ENCODE measurements at places on chromosomes 13 and 19.

DNA sequence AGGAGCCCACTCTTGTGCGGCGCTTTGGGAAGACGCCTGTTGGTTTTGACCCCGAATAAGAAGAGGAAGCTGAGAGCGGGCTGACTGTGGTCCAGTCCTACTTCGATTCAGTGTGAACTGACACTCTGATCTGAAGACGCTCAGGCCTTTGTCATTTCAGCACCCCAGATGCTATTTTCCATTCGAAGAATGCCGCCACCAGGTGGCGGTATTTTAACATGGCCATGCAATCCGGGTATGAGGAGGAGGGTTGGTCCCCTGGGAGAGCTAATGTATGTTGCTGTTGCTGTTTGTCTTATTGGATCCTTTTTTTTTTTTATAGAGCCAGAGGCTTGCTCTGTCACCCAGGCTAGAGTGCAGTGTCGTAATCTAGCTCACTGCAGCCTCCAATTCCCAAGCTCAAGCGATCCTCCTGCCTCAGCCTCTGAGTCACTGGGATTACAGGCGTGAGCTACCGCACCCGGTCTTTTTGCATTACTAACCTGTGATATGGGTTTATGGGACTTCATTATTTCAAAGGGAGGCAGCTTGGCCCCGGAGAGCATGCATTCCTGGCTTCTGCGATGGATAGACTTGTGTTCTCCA is 803 bp upstream of the TIMM44 start:
- DNase-seq = peak; percentile 94

- no peak for DNase-seq
Measured at GRCh38 chr13:85812282-85812681, 13.1 kb upstream of the SLITRK6 start.

- peak; percentile 1 for DNase-seq
Measured at GRCh38 chr19:56525214-56525860, 13.4 kb upstream of the ZFP28 start.

GRCh38 chr19:10642473-10643171 is 11.5 kb upstream of the ILF3 start:
- DNase-seq = no peak

DNA sequence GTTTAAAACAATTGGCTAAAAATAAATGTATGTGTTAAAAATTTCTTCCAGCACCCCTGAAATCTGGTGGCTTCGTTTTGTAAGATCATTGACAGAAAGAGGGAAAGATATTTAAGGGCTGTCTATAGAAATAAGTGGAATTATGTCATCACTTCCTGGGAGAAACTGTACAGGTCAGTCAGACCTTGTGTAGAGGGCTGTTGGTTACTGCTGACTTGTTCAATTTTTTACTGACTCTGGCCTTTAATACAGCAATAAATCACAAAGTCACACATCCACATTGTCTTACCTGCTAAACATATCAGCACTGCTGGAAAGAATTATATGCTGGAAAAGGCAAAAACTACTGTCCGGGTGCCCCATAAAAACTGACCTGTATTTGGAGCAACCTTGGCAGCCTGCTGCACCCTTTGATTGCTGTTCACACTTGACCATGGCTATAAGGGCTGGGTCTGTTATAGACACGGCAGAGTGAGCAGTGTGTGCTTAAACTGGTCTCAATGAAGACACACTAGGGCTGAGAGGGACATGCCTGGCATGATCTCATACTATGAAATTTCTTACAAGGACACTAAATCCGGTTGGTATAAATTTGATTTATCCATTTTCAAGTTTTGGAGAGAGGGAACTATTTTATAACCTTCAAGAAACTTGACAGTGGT is 162.1 kb downstream of the NHLRC3 start:
- no peak for DNase-seq

DNA sequence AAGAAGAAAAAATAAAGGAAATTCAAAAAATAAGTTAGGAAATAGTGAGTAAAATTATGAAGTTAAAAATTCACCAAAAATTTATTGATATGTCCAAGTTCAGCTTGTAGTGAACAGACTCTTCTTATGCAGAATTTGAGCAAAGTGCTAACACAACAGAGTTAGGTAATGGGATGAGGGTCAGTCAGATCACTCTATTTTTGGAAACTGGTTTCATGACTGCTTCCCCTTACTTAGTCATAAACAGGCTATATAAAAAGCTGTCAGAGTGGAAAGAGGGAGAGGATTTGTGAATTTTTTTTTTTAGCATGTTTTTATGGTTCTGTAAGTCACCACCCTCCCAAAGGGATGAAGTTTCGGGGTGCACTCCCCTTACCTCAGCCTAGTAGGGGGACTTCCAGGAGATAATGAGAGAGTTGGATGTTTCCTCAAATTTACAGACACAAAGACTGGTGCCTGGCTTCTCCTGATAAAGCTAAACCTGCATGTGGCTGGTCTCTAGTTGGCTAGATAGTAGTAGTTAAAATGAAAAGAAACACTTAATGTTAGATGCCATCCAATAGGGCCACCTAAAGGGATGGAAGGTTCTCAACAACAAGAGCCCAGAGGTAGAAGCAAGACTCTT is 4.5 kb downstream of the CPB2 start:
- peak; percentile 65 for DNase-seq

- no peak for DNase-seq
Measured at GRCh38 chr19:8148088-8148409, 1.3 kb downstream of the FBN3 start.

GRCh38 chr19:56099638-56100539 is 21.2 kb downstream of the ZNF787 start:
- no peak for DNase-seq

- DNase-seq = no peak
Measured at GRCh38 chr13:75864718-75865117, 228.6 kb downstream of the LMO7 start.

GRCh38 chr13:40343550-40344269 is 322.7 kb downstream of the FOXO1 start:
- no peak for DNase-seq

DNA sequence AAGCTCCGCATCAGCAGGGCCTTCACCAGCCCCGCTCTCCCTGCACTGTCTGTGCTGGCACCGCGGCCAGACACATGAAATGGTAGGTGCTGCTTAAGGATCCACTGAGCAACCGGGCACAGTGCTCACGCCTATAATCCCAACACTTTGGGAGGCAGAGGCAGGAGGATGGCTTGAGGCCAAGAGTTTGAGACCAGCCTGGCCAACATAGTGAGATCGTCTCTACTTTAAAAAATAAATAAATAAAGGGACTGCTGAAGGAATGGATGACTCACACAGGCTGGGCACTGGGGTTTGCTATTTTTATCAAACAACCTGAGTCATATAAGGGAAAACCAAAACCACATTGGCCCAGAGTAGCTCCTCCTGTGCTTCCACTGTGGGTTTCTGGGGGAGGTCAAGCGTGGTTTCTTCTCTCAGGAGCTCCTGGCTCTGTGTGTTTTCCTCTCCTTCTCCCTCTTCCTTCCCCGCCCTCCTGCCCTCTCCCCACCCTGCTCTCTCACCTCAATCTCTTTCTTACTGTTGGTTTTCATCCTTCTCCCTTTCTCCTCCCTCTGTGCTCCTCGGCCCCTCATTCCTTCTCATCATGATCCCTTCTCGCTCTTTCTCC is 21.3 kb downstream of the VRK3 start:
- peak; percentile 87 for DNase-seq

GRCh38 chr13:45368005-45368404 is 27.0 kb upstream of the TPT1 start:
- DNase-seq = no peak

DNA sequence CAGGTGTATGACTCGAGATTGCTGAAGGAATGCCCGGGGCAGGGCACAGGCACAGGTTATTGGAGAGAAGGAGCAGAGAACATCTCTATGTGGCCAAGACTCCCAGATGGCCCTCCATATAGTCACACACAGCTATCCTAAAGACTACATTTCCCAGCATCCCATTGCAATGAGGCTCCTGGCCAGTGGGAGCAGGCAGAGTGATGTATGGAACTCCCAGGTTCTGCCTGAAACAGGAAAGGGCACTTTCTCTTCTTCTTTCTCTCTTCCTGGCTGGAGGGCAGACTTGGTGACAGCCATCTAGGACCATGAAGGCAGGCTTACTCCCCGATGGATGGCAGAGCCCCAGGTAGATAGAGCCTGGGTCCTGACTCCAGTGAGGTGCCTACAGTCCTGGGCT is 13.5 kb downstream of the PPP1R13L start:
- peak; percentile 19 for DNase-seq

- DNase-seq = no peak
Measured at GRCh38 chr19:46000491-46001246, 5.4 kb downstream of the CCDC61 start.

DNA sequence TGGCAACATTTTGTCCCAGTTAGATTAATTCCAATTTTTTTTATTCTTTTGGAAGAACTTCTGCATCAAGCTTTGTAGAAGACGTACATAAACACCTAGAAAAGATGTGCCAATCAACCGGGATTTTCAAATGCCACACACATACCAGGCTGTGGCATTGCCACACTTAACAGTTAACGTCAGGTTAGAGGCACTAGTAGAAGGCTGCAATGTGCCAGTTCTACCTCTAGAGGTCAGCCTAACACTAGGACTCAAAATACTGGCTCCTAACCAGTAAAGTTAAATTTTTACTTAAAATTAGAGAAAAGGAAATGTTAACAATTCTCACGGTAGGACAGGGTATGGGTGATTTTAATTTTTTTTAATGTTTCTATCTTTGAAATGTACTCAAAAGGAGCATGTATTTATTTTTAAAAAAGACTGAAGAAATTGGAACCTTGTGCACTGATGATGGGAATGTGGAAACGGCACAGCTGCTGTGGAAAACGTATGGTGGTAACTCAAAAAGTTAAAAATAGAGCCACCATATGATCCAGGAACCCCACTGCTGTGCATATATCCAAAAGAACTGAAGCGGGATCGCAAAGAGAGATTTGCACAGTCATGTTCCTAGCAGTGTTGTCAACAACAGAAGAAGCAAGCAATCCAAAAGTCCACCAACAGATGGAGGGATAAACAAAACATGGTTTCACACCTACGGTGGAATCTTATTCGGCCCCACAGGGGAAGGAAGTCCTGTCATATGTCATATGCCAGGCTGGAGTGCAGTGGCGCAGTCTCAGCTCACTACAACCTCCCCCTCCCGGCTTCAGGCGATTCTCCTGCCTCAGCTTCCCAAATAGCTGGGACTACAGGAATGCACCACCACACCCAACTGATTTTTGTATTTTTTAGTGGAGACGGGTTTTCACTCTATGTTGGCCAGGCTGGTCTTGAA is 30.3 kb downstream of the CRYL1 start:
- DNase-seq = peak; percentile 71

All from KBM-7 (cell line).